Activated CD4-positive, CD25-positive, alpha-beta regulatory T cell treated with anti-CD3 and anti-CD28 coated beads, Interleukin-2, amount 50 U/mL, for 72 hours (primary cell): ENCODE measurements at places on chromosomes 12 and 14.

DNA sequence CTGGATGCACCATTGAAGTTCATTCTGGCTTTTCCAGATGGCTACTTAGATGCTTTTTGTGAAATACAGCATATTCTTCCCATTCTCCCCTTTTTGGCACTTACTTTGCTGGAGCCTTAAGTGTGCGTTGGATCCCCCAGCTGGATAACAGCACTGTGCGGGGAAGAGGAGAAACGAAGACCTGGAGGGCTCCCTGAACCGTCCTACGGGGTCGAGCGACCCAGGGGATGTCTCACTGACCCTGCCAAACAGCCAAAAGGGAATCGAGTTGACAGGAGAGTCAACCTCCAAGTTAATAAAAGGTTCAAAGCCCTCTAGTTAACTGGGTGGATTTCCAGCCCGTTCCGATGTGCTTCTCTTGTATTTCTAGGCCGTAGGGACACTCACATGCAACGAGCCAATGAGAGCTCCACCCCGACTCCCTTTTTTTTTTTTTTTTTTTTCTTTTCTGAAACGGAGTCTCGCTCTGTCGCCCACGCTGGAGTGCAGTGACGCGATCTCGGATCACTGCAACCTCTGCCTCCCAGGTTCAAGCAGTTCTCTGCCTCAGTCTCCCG, 1.0 kb upstream of the CAMKK2 start:
- peak; percentile 46 for DNase-seq

DNA sequence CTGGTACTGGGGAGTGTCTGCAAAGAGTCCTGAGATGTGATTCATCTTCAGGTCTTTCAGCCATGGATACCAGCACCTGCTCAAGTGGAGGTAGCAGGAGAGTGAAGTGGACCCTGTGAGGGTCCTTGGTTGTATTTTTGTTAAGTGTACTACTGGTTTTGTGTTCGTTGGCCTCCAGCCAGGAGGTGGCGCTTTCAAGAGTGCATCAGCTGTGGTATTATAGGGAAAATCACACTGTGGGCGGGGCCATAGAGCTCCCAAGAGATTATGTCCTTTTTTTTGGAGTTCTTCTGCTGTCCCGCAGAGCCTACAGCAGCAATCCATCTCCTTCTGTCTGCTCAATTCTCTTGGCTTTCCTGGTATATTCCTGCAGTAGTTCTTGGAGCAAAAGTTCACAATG, 66.8 kb downstream of the SPATA7 start:
- no peak for DNase-seq

DNA sequence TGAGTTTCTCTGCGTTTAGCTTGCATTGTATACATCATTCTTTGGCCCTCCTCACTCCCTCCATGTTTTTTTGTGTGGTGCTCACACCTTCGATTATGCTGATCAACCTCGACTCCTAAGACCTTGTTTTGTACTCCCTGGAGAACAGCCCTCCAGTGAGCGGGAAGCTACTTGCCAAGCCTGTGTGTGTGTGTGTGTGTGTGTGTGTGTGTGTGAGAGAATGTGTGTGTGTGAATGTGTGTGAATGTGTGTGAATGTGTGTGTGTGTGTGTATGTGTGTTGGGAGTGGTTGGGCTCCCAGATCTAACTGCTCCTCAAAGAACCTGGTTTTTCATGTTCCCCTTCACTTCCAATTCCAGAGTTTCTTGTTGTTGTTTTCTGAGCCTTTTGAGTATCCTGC, 6.0 kb downstream of the NYNRIN start:
- DNase-seq, result no peak

GRCh38 chr14:70166530-70167203, 22.1 kb downstream of the SLC8A3 start:
- DNase-seq, result no peak

- no peak for DNase-seq
These were observed 2.1 kb downstream of the EML5 start for GRCh38 chr14:88790501-88791251.

GRCh38 chr12:87982208-87982607, 47.0 kb downstream of the C12orf50 start:
- no peak for DNase-seq

DNA sequence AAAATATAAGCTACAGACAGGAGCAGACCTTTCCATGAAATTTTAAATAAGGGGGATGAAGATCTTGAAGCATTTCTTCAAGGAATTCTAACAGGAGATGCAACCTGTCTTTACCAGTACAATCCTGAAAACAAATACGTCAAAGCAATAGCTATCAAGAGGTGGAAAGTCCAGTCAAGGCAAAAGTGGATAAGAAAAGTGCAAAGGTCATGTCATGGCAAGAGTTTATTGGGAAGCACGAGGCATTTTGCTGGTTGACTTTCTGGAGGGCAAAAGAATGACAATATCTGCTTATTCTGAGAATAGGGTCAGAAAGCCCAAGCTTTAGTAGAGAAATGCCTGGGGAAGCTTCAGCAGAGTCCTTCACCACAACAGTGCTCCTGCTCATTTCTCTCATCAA, 34.3 kb upstream of the PRB4 start:
- DNase-seq, result no peak

- DNase-seq, result no peak
These were observed 180.2 kb downstream of the MSRB3 start for GRCh38 chr12:65458718-65459117.

DNA sequence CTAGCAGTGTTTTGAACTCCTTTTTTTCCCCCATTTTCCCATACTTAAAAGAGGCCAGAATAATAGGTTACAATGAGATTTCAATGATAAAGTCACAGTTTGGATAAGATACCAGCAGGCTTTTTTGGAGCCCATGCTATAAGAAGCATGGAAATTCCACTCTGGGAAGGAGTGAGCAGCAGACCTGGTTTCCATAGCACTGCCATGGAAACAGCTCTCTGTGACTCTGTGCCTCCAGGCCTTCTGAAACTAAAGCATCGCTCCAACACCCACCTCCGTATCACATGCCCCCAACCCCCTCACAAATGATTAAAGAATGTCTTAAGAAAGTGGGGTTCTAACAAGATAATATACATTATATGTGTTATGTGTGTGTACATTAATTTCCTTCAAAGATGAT, 165.0 kb downstream of the GRIN2B start:
- DNase-seq, result no peak

- DNase-seq, result no peak
These were observed 18.9 kb upstream of the CARMIL3 start for GRCh38 chr14:24032727-24033418.

- no peak for DNase-seq
These were observed 62.8 kb upstream of the EIF5 start for GRCh38 chr14:103271189-103271588.

GRCh38 chr12:103877288-103877687, 36.3 kb upstream of the NT5DC3 start:
- no peak for DNase-seq

DNA sequence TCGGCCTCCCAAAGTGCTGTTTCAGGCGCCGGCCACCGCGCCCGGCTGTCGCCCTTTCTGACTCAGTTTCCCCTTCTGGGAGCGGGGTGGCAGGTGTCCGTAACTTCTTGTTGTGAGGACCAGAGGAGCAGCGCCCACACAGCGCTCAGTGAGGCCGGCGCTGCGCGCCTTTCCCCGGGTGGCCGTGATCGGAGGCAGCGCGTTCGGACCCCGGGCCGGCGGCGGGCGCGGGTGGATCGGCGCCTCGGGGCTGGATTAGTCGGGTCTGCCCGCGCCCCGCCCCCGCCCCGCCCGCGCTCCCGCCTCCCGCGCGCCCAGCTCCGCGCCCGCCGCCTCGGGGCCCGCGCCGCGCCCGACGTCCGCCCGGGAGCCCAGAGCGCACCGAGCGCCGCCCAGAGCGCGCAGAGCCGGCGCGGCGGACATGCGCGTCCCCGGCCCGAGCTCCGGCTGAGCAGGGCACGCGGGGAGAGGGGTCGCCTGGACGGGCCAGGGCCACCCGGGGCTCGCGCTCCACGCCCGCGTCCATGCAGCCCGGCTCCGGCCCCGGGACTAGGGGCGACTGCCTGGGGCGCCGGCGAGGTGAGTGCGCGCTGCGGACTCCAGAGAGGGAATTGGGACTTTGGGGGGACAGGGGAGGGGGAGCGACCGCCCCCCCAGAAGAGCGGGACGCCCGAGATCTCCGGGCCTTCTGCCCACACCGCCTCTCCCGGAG, 50.6 kb downstream of the LRCOL1 start:
- no peak for DNase-seq

- DNase-seq, result no peak
These were observed 27.0 kb downstream of the RHOF start for GRCh38 chr12:121766290-121767039.

DNA sequence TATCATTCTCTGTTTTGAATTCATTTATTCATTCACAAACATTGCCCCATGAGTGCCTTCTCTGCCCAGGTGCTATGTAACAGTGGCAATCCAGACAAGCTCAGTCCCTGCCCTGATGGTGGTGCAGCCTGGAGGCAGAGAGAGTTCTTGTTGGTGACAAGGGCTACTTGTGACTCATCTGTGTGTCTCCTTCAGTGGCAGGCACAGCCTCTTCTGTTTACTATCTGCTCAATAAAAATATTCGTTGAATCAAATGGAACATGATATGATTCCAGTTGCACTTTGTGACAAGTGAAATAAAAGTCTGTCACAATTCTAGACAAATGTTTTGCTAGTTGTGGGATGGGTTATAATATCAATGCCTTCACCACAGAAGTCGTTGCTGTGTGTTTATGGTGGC, 20.6 kb upstream of the CPM start:
- DNase-seq, result no peak

DNA sequence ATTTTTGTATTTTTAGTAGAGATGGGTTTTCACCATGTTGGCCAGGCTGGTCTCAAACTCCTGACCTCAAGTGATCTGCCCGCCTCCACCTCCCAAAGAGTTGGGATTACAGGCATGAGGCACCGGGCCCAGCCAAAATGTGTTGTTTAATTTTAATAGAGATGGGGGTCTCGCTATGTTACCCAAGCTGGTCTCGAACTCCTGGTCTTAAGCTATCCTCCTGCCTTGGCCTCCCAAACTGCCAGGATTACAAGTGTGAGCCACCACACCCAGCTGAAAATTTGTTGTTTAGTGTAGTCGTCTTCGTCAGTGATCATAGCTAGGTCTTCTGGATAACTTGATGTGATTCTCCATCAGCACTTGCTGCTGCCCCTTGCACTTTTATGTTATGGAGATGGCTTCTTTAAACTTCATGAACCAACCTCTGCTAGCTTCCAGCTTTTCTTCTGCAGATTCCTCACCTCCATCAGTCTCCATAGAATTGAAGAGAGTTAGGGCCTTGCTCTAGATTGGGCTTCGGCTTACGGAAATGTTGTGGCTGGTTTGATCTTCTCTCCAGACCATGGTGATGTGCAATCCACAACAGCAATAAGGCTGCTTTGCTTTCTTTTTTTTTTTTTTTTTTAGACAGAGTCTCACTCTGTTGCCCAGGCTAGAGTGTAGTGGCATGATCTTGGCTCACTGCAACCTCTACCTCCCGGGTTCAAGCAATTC, 13.0 kb downstream of the ISCU start:
- no peak for DNase-seq

DNA sequence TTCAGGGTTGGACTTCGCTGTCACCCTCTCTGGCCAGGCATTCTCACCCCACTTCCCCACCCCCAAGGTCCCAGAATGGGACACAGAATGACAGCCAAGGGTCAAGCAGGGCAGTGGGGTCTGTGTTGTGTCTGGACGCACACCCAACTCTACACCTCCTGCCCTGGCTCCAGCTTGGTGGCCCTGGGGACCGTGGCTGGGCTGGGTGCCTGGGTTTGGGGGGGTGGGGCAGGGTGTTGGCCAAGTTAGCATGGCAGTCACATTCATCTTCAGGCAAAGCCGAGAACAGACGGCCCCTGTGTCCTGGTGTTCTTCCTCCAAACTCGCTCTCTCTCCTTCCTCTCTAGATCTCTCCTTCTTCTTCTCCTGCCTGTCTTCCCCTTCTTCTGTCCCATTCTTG, 5.6 kb downstream of the LRP1 start:
- no peak for DNase-seq

DNA sequence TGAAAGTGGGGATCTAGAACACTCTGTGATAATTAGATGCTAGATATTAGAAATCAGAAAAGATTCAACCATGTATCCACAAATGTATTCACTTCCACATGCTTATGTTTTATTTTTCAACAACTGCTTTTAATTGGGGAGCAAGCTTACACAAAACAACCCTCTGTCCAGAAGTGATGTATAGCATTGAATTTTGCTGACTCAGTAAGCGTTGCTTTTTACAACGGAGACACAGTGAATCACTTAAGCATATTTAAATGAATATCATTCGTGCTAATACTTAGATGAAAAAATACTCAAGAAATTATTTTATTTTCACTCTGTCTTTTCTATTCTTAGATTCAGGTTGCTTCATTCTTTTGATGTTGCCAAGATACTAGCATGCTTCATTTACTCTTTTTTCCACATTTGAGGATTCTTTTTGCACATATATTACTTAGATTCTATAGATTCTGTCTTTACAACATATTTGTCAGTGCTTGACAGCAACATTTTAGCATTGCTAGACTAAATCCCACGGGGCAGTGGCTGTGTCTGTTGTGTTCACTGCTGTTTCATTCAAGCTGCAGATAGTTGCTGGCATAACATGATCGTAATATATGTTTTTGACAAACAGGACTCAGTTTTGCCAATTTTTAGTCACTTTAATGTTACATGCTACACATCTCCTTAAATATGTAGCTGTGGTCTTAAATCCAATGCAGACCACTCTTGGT, 1714.4 kb upstream of the SEL1L start:
- no peak for DNase-seq

DNA sequence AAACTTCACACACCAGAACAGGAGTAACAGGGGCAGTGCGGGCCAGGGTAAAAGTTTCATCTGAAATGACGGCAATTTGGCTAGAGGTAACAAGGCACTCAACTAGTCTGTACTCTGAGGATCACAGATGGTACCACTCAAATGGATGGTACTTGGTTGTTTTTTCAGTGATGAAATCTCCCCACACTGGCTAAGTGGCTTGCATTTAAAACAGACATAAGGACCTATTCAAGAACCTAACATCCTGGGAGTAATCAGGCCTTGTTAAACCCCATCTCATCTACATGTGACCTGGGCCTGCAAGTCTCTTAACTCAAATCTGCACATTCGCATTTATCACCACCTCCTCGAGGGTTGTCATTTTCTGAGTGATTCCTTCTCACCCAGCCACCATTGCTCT, 90.8 kb downstream of the PRKAB1 start:
- DNase-seq, result no peak

DNA sequence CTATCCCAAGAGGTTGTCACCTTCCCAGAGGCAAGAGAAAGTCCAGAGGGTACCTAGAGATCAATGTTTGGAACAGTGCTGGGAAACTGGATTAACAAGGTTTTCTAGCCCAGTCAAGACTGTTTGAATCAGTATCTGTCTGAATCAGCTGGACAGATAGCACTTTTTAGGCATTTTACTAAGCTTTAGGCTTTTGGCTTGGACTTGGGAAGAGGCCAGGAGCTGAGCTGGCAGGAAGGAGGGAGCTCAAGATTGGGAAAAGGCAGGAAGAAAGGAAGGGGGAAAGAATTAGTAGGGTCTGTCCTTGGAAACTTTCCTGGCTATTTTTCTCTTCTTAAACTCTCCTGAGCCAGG, 8.3 kb downstream of the IKZF4 start:
- DNase-seq, result no peak

- DNase-seq, result no peak
These were observed 8.1 kb downstream of the TNS2 start for GRCh38 chr12:53057816-53058500.

- no peak for DNase-seq
These were observed 7.8 kb downstream of the PPP1R13B start for GRCh38 chr14:103839579-103839978.
